ENCODE measurements at places on chromosomes 7 and 10. TPM values are rescaled to one million over a fixed set of nuclear protein-coding genes. Genes with fewer than 3 reads are reported as not detected.

- H3K4me3 ChIP-seq = no peak overlapping the region
- no peaks in the 10 kb centered on the region for H3K27me3 ChIP-seq
- peaks cover 3% of the 10 kb centered on the region for H3K4me1 ChIP-seq
Measured at GRCh38 chr7:35617041-35617440, 77.9 kb downstream of the HERPUD2 start.

DNA sequence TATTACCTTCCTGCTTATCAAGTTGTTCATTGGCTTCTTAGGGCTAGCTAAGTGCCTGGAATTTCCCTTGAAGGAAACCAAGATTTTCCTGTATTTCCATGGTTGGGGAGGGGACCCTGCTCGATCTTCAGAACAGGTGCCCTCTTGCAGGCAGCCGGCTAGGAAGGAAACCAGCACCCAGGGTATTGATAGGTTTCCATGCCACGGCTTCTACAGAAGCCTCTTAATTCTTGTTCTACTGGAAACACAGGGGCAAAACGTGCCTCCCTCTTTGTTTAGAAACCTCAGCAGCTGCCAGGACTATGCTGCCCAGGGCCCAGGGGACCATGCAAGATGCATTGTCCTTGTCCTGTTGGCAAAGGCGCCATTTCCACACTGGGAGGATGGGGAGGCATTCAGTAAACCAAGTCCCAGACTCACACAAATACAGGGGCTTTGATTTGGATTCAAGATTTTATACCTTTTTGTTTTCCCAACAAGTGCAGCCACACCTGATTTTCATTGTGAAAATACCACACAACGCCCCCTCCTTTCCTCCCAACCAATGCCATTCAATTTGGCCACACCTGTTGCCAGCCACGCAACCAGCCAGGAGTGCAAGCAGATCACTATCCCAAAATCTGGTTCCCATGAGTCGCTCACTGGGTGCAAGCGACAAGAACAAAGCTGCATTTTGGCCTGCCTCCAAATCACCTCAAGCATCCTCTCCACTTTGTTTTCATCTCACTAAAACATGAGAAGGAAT lies 29.6 kb downstream of the C10orf71 start:
- no peaks in the 10 kb centered on the region for H3K36me3 ChIP-seq
- H3K4me3 ChIP-seq = no peak overlapping the region
- H3K27ac ChIP-seq = no peak overlapping the region
- H3K27me3 ChIP-seq = peaks cover 5% of the 10 kb centered on the region
- H3K4me1 ChIP-seq = no peaks in the 10 kb centered on the region
- DNase-seq = no peak

ERVW-1 gene
- not detected for total RNA-seq

DNA sequence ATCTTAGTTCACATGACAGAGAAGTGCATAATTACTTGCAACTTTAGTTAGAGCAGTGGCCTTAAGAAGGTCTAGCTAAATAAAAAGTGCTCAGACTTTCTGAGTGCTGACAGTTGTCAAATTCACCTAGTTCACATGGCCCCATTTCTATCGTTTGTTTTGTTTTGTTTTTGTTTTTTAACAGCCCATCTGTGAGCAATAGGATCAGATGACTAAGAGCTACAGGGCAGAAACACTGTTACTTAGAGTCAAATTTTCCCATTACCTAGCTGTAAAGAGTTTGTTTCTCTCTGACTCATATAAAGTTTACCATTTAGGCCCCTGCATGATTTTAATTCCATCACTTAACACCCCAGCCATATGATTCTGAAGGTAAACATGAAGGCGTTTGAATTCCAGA lies 18.8 kb downstream of the CAV1 start:
- H3K4me3 ChIP-seq = no peak overlapping the region
- no peaks in the 10 kb centered on the region for H3K36me3 ChIP-seq
- no peak for DNase-seq
- H3K27ac ChIP-seq = no peak overlapping the region

GRID2IP gene
- total RNA-seq = 0.29 TPM

ATOH7 gene
- total RNA-seq = not detected

- no peak overlapping the region for H3K27ac ChIP-seq
- H3K36me3 ChIP-seq = no peaks in the 10 kb centered on the region
Measured at GRCh38 chr10:86306628-86307278, 59.8 kb downstream of the GRID1 start.

AKR1C8 gene
- 1.3 TPM for total RNA-seq

HOXA5 gene
- total RNA-seq = 0.33 TPM

GRCh38 chr10:48383393-48383792 lies 76.9 kb downstream of the MAPK8 start:
- no peak overlapping the region for H3K4me3 ChIP-seq
- H3K4me1 ChIP-seq = no peaks in the 10 kb centered on the region
- no peaks in the 10 kb centered on the region for H3K27me3 ChIP-seq
- no peak overlapping the region for H3K27ac ChIP-seq
- H3K36me3 ChIP-seq = peaks cover 5% of the 10 kb centered on the region

GRCh38 chr7:102404005-102404861 lies 8.1 kb downstream of the PRKRIP1 start:
- H3K27me3 ChIP-seq = no peaks in the 10 kb centered on the region
- H3K27ac ChIP-seq = peak overlapping the region; percentile 72
- peaks cover 33% of the 10 kb centered on the region for H3K36me3 ChIP-seq
- H3K4me1 ChIP-seq = peaks cover 17% of the 10 kb centered on the region
- H3K4me3 ChIP-seq = peak overlapping the region; percentile 62

- no peak for DNase-seq
- H3K4me1 ChIP-seq = peaks cover 12% of the 10 kb centered on the region
- H3K27me3 ChIP-seq = peaks cover under 1% of the 10 kb centered on the region
- no peak overlapping the region for H3K27ac ChIP-seq
- no peaks in the 10 kb centered on the region for H3K36me3 ChIP-seq
- H3K4me3 ChIP-seq = no peak overlapping the region
Measured at GRCh38 chr7:16762177-16762576, 8.6 kb downstream of the TSPAN13 start.

DDC gene
- not detected for total RNA-seq

PRPS1L1 gene
- not detected for total RNA-seq

SKIDA1 gene
- not detected for total RNA-seq

INA gene
- total RNA-seq = not detected

ASB10 gene
- total RNA-seq = not detected

GRCh38 chr10:23338886-23339285 lies 5.7 kb downstream of the C10orf67 start:
- no peaks in the 10 kb centered on the region for H3K4me1 ChIP-seq
- H3K27ac ChIP-seq = no peak overlapping the region
- no peaks in the 10 kb centered on the region for H3K36me3 ChIP-seq
- H3K27me3 ChIP-seq = peaks cover 23% of the 10 kb centered on the region
- DNase-seq = no peak

VAX1 gene
- total RNA-seq = not detected

DNA sequence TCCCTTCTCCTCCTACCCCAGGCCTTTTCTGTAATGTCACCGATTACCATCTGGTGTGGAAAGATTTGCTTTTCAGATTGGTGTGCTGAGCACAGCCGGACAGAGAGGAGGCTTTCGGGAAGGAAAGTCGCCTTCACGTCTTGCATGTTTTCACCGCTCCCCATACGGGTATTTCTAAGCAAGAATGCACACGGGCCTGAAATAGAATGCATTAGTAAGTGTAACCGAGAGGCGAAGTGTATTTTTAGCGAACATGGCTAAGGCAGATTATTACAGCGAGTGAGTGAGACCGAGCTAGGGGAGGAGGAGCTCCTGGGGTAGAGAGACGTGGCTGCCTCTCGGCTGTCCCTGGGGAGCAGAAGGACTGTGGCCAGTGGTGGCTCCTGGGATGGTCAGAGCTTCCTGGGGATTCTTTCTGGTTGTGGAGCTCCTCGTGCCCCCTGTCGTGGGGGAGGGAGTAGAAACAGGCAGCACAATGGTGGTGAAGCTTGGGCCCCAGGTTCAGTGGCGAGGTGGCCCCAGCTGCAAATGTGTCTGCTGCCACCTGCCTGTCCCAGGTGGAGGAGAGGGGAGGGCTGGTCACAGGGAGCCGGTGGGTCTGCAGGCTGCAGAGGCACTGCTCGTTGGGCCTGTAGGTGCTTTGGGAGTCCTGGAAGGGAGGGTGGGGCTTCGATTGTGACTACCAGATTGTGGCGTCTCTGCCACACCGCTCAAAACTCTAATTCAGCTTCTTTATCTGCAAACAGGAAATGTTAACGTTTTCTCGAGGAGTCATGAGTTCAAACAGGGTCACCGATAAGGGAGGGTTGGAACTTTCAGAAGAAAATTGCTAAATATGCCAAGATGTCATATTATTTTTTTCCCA lies 135.8 kb downstream of the CAMK1D start:
- peaks cover 14% of the 10 kb centered on the region for H3K4me1 ChIP-seq
- H3K36me3 ChIP-seq = no peaks in the 10 kb centered on the region
- peak overlapping the region; percentile 78 for H3K27ac ChIP-seq
- no peak overlapping the region for H3K4me3 ChIP-seq

- H3K27me3 ChIP-seq = no peaks in the 10 kb centered on the region
- no peaks in the 10 kb centered on the region for H3K36me3 ChIP-seq
- no peak overlapping the region for H3K27ac ChIP-seq
- peaks cover 58% of the 10 kb centered on the region for H3K4me1 ChIP-seq
- H3K4me3 ChIP-seq = no peak overlapping the region
Measured at GRCh38 chr10:44971935-44972757, 6.5 kb downstream of the DEPP1 start.

ZPBP gene
- total RNA-seq = not detected

- no peak overlapping the region for H3K4me3 ChIP-seq
- H3K36me3 ChIP-seq = no peaks in the 10 kb centered on the region
- DNase-seq = no peak
- H3K4me1 ChIP-seq = no peaks in the 10 kb centered on the region
Measured at GRCh38 chr7:136514776-136515175, 353.7 kb upstream of the CHRM2 start.

DNA sequence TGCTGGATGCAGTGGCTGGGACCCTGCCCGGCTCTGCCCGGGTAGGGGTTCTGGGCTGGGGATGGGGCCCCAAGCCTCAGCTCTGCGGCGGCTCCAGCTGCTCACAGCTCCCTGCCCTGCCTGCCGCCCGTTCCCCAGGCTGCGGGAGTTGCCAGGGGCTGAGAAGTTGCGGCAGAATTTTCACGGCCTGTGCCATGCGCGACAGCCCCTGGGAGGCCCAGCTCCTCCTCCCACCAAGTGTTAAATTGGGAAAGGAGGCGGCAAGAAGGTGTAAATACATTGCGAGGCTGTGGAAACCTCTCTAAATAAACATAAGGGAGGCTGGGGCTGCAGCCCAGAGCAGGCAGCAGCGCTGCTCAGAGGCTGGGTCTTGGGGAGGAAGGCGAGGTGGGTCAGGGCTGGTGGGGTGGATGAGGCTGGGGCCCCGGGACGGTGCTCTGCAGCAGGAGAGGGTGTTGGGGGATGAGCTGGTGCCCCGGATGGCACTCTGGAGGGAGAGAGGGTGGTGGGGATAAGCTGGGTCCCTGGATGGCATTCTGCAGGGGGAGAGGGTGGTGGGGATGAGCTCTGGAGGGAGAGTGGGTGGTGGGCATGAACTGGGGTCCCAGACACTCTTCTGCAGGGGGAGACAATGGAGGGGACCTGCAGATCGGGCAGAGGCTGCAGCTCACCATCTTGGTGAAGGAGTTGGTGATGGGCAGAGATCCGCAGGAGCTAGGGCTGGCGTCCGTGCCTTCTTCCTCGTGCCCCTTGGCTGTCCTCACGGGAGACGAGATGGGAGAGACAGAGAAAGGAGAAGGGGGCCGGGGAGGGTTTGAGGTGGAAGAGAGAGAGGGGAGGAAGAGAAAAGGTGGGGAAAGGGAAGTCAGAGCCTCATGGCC lies 85.5 kb upstream of the GNA12 start:
- H3K4me1 ChIP-seq = peaks cover 15% of the 10 kb centered on the region
- no peaks in the 10 kb centered on the region for H3K27me3 ChIP-seq
- H3K4me3 ChIP-seq = no peak overlapping the region
- peak overlapping the region; percentile 53 for H3K27ac ChIP-seq

NUDT5 gene
- total RNA-seq = 102 TPM

ITIH2 gene
- total RNA-seq = not detected

RNF148 gene
- not detected for total RNA-seq

GRCh38 chr10:99758211-99758891 lies 24.1 kb upstream of the ABCC2 start:
- H3K36me3 ChIP-seq = peaks cover 39% of the 10 kb centered on the region
- no peak overlapping the region for H3K27ac ChIP-seq
- DNase-seq = no peak
- no peaks in the 10 kb centered on the region for H3K27me3 ChIP-seq
- H3K4me1 ChIP-seq = no peaks in the 10 kb centered on the region
